ENCODE measurements at places on chromosomes 16 and 17.

GRCh38 chr16:57745768-57746167, 10.2 kb downstream of the KATNB1 start:
- no peak for DNase-seq

DNA sequence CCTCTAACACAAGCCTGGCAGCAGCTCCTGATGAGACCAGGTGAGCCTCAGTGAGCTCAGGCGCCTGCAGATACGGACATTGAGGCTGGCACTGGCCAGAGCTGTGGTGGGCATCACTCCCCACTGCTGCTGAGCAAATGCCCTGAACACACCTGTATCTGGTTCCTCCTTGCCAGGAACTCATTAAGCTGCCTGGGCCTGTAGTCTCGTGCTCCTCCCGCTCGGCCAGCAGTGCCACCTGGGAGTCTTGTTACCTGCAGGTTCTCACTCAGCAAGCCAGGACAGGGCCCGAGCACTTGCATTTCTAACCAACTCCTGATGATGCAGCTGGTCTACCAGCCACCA, 13.3 kb downstream of the EIF4A3 start:
- DNase-seq = no peak

GRCh38 chr17:48646183-48647102, 20.3 kb upstream of the HOXB9 start:
- DNase-seq = no peak

GRCh38 chr16:58885528-58886170, 151.5 kb upstream of the GOT2 start:
- no peak for DNase-seq

- DNase-seq = peak; percentile 91
Observed at GRCh38 chr16:66549284-66550131, at the start of gene TK2. TSS of gene TK2 (minus strand) at chr16:66550122. CDS start at chr16:66550061, 61 bp downstream.

DNA sequence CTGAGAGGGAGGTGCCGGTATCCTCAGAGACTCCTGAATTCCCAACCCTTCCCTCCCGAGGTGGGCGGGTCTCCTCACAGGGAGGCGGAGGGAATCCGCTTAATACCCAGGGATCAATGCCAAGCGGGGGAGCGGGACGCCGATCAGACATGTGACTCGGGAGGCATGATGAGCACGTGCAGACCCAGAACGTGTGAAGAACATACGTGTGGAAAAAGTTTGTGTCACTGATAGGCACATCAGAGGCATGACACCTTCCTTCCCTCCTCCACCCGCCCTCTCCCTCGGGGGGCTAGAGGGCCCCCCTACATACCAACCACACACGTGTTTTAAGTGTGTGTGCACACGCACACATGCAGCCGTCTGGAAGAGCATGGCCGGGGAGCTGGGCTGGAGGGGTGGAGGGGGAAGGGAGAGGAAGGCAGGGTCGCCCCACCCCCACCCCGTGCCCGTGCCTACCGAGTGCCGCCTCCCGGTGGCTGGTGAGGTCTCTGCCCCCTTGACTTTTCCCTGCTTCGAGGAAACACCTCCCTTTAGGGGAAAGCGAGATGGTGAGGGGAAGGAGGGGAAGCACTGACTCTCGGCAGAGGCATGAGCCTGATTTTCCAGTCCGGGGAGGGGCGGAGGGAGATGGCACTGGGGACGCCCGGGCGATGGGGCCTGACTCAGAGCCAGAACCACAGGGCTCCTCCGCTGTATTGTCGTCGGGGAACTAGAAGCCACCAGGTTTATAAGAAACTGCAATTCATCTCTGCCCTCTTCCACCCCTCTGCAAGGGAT, 12.1 kb upstream of the TBX21 start:
- peak; percentile 78 for DNase-seq

GRCh38 chr17:882827-883585, 96.6 kb downstream of the NXN start:
- peak; percentile 26 for DNase-seq

DNA sequence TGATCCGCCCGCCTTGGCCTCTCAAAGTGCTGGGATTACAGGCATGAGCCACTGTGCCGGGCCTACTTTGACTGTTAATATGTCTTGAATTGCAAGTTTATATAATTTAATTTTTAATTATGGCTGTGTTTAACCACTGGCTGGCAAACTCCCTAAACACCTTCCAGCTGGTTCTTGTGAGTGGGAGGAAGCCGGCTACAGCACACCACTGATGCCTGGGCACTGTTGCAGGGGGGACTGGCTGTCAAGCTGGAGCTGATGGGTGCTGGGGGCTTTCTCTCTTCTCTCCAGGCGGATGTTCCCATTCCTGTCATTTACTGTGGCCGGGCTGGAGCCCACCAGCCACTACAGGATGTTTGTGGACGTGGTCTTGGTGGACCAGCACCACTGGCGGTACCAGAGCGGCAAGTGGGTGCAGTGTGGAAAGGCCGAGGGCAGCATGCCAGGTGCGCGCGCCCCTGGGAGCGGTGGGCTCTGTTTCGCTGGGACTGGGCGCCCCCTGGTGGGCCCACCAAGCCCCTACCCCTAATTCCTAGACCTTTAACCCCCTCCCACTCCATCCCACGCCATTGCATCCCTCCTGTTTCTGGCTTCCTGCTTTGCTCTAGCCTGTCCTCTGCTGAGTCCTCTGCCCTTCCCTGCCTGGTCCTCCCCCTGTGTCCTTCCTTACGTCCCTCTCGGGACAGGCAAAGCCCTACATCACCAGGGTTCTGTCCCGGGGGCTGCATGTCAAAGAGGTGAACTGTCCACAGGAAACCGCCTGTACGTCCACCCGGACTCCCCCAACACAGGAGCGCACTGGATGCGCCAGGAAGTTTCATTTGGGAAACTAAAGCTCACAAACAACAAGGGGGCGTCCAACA, 9.5 kb downstream of the TBX21 start:
- DNase-seq = no peak

GRCh38 chr16:69883744-69884143, 67.4 kb upstream of the CLEC18A start:
- DNase-seq = no peak

GRCh38 chr17:3558603-3559269, 1.1 kb upstream of the TRPV3 start:
- DNase-seq = peak; percentile 43

DNA sequence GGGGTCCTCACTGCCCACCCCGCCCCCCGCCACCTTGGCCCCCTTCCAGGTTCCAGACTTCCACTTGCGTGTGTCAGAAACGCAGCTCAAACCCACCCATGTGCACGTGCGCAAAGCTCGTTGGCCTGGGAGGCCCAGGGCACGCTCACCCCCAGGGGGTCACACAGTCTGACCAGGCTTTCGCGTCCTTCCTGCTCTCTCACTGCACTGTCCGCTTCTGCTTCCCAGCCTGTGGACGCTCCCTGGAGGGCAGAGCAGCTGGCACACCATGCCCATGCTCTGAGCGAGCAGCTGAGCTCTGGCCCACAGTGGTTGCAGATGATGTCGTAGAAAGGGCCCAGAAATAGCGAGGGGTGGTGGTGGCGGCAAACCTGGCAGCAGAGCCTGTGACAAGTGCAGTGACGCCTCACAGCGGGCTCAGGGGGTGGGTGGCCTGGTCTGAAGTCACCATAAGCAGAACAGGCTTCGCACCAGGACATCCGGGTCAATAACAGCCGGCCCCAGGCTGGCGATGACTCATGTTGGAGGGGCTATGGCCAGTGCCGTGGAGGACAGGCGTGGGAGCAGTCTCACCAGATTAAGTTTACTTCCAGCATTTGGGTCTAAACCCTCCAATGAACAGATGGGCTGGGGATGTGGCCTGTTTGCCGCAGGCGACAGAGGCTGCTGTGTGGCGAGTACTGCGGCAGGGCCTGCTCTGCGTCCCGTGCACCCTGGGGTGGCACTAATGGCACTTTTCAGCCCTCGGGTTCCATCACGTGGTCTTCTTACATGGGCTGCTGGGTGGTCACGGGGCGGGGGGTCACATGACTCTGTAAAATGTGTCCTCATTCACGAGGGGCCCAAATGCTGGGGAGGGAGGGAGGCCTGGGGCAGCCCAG, 49.0 kb downstream of the NT5M start:
- peak; percentile 69 for DNase-seq

DNA sequence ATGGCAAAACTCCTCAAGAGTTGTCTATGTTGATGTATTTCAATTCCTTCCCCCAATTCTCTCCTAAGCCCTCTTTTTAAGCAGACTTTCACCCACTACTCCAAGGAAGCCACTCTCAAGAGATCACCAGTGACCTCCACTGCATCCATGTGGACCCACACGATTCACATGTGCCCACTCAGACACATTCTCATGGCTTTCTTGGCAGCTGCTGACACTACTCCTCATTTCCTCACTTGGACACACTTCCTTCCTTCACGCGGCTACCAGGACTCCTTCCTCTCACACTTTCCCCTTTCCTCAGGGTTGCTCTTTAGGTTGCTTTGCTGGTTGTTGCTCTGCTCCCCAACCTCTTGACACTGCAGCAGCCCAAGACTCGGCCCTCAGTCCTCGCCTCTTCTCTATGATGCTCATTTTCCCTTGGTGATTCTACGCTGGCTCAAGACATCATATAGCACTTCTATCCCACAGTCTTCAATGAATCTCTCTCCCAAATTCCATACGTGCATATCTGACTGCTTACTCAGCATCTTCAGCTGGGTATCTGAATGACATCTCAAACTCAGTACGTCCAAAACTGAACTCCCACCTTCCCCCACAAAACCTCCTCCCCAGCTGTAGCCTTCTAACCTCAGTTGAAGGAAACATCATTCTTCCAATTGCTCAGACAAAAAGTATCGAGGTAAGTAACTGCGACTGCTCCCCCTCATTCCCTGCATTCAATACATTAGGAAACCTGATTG, 28.2 kb downstream of the HELZ start:
- no peak for DNase-seq

DNA sequence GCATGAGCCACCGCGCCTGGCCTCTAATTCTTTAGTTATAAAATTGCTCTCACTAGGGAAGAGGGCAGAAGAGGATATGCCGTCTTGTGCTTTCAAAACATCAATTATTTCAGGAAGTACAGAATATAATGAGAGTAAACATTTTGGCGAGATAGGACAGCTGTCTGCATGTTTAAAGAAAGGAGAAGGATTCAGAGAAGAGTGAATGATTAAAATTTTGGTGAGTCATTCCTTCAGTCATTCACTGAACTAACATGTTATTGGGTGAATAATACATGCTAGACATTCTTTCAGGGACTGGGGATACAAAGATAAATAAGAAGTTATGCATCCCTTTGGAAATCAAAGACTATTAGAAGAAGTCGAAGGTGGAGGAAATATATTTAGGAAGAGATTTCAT, 590.3 kb upstream of the GOT2 start:
- DNase-seq = no peak

DNA sequence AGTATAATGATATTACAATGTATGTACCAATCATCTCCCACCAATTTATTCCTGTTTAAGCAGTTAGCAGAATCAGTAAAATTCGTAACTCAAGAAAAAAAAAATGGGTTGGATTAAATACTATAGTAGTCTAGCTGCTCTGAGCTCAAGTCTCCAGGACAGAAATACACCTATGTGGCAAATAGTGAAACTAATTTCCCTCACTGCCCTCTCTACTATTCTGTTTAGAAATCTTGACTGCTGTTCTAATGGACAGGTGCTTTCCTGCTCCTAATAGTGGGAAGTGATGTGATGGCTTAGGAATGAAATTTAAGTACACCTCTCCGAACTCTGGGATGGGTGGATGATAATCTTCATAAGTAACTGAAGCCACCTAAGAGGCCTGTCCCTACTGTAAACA, 175.7 kb downstream of the KCNJ2 start:
- DNase-seq = no peak

DNA sequence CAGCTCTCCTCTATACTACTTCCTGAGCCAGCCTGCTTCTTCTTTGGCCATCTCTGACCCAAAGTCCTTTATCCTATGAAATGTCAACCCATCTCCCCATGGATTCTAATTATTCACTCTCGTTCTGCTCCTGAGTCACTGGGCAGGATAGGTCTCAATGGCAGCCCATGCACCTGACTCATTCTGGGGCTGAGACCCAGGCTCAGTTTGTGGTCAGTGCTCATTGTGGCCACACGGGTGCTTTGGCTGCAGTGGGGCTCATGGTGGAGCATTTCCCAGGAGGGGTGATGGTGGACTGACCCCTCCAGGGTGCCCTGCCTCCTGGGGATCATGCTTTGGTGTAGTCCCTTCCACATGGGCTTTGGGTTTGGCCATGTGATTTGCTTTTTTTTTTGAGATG, 154.8 kb upstream of the WSCD1 start:
- DNase-seq = no peak

- DNase-seq = no peak
Observed at GRCh38 chr17:14044702-14045101, 24.6 kb upstream of the COX10 start.

DNA sequence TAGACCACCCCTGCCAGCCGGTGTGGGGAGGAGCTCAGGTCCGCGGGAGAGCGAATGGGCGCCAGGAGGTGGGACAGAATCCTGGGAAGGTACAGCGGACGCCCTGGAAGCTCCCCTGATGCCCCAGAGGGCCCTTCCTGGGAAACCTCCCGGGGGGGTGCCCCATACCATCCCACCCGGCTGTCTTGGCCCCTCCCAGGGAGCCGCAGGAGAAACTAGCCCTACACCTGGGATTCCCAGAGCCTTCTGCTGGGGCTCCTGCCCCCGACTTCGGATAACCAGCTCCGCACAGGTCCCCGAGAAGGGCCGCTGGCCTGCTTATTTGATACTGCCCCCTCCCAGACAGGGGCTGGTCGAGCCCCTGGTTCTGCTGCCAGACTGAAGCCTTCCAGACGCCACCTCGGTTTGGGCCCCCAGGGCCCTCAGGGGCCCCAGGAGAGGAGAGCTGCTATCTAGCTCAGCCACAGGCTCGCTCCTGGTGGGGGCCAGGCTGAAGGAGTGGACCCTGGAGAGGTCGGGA, 3.0 kb upstream of the CBX4 start:
- no peak for DNase-seq

DNA sequence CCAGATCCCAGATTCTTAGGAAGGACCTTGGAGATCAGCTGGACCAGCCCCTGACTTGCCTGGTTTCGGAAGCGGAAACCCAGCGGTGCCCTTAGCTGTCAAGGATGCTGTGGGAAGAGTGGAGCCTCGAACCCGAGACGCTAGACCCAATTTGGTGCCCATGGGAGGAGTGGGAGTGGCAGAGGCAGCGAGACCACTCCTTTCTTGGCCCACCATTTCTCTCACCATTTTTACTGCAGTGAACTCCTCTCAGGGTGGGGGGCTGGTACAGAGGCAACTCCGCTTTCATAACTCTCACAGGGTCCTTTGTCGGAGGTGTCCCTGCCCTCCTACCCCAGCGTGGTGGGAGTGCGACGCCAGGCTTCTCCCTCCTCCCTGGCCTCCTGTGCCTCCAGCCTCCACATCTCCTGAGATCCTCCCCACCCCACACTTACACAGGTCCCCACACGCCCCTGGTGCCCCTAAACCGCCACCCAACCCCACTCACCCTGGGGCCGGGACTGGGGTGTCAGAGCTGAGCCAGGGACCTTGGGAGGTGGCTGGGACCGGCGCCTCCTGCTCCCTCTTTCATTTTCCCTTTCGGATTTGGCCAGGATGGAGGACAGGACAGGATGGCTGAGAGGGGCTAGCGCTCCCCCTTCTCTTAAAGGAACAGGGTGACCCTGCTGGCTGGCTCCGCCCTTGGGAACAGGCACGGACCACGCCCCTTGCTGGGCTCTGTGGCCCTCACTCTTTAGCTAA, at the start of gene GJD3:
Gene GJD3 (minus strand): TSS at position 617 of the 741 bp plus-strand sequence. CDS start 922 bp downstream, outside the sequence.
- no peak for DNase-seq

- DNase-seq = no peak
Observed at GRCh38 chr17:3596804-3597464, 12.3 kb downstream of the TRPV1 start.

- no peak for DNase-seq
Observed at GRCh38 chr16:72751076-72751475, 296.9 kb downstream of the ZFHX3 start.

- DNase-seq = peak; percentile 43
Observed at GRCh38 chr17:55432358-55433028, 10.9 kb upstream of the MMD start.
